Stimulated activated CD4-positive, alpha-beta T cell treated with anti-CD3 and anti-CD28 coated beads, Interleukin-15, amount 100 ng/mL, for 48 hours (primary cell): ENCODE measurements at places on chromosomes 5 and 9.
A peak's percentile ranks its signal among the peaks of the same experiment; 100 is the strongest.

- DNase-seq = no peak
Observed at GRCh38 chr5:138925090-138925635, 50.0 kb upstream of the LRRTM2 start.

GRCh38 chr5:50575740-50576139, 90.7 kb upstream of the PARP8 start:
- no peak for DNase-seq

DNA sequence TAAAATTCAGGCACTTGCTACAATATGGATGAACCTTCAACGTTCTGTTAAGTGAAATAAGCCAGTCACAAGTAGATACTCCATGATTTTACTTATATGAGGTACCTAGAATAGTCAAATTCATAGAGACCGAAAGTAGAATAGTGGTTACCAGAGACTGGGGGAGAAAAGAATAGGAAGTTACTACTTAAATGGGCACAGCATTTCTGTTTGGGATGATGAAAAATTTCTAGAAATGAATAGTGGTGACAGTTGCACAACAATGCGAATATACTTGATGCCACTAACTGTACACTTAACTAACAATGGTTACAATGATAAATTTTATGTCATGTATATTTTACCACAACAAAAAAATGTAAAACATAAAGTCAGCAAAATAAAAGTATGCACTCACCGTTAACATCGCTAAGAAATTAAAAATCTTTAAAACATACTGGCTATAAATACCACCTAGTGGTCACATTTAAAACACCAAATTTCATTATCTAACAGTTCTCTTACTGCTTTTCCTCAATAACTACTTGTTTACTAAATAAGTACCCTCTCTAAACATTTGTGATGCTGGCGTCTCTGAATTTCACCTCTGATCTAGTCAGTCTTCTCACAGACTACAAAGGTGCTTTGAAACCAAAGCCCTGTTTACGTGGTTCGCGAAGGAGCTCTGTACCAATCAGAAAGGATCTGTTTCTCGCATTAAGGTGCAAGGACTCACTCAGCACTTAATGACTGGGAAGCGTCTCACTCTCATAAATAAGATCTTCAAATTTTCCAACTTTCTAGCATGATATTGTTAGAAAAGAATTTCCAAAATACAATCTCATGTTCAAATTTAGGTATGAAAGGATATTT, 22.7 kb downstream of the KIF3A start:
- DNase-seq = no peak

DNA sequence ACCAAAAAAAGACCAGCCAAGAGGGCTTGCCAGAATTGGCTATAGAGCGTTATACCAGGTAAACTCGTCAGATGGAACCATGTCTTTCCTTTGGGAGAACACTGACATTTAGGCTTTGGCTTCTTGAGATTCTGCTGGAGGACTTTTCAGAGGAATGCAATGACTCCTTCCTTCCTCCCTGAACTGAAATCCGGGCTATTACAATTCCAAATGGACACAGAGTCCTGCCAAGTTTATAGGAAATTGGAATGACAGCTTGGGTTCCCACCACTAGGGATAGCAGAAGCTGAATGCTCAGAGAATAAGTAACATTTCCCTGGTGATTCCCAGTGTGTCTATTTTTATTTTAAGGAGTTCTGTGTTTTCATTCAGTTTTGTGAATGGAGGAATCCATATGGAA, 143.0 kb downstream of the FGF1 start:
- DNase-seq = no peak

GRCh38 chr9:77648234-77649108, at the start of gene GNA14:
GNA14 (minus strand) TSS chr9:77648322; CDS start chr9:77647793, 529 bp downstream.
- DNase-seq = no peak

GRCh38 chr5:132426525-132427138, 57.1 kb downstream of the SLC22A5 start:
- peak; percentile 60 for DNase-seq

- no peak for DNase-seq
Observed at GRCh38 chr5:162026803-162027202, 40.8 kb upstream of the GABRG2 start.

GRCh38 chr9:31608416-31608815, 776.0 kb upstream of the ACO1 start:
- no peak for DNase-seq

- DNase-seq = no peak
Observed at GRCh38 chr5:120531215-120531614, 67.1 kb downstream of the PRR16 start.

- no peak for DNase-seq
Observed at GRCh38 chr9:37329576-37329975, 92.9 kb upstream of the GRHPR start.

DNA sequence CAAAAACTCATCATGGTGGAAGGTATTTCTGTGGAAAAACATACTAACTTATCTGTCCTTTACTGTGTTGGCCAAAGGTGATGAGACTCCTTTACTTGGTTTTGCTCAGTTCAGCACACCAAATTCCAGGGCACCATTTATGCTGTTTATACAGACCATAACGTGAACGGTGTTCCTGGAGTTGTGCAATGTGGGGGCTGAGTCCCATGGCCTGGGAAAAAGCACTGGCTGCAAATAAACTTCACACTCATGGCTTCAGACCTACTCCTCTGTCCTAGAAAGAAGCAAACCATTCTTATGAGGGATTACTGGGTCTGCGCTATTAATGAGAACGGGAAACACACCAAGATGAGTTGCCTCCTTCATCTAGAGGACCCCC, 10.4 kb downstream of the FREM1 start:
- DNase-seq = no peak

DNA sequence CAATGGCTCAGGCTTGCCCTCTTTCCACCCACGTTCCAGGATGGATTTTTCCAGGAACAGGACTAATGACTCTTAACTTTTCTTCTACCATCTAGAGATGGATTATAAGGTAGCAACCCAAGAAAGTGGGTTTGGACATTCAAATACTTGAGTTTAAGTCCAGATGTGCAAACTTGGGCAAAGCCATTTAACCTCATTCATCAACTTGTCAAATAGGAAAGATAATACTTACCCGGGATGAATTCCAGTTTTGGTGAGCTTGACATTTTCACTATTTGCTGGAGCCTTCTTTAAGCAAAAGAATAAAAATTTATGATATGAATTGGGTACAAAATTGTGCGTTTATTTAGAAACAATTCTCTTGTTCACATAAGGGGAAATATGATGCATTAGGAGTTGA, 44.3 kb upstream of the ZBED3 start:
- DNase-seq = no peak

DNA sequence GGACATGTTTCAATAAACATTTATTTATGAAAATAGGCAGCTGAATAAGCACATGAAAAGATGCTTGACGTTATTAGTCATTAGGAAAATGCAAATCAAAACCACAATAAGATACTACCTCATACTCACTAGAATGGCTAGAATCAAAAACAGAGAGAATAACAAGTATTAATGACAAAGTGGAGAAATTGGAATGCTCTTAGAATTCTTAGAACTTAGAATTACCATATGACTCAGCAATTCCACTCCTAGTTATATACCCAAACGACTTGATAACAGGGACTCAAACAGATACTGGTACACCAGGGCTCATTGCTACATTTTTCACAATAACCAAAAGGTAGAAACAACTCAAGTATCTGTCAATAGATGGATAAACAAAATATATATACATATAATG, 15.1 kb upstream of the TRIM36 start:
- DNase-seq = no peak

DNA sequence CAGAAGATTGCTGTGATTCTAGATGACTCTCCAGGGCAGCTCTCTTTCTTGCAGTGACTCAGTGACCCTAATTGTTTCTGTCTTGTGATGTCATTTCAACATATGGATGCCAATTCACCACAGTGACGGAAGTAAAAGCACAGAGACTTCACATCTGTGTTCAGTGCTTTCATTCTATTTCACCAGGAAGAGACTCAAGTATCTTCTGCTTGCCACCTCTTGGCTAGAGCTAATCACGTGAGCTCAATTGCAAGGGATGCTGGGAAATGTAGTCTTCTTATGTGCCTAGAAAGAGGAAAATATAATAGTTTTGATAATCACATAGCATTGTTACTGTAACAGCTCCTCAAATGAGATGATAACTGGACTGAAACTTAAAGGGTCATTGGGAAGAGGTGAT, 453.3 kb upstream of the KLF4 start:
- DNase-seq = no peak

DNA sequence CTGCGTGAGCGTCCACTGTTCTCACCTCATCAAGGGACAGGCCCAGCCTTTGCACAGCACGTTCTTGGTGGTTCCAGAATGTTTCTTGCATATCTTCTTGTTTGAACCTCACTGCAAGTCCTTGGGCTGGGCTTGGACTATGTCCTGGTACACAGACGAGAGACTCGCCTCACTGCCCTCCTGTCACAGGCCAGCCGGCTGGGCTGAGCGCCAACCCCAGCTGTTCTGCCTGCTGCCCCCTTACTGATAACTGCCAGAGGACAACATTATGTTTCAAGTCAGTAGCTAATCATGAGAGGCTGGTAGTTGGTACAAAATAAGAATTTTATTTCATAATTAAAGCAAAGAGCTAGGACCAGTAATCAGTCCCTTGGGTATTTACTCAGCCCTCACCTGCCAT, 52.8 kb upstream of the LRRTM2 start:
- no peak for DNase-seq

- DNase-seq = no peak
Observed at GRCh38 chr9:94861589-94862272, 135.2 kb downstream of the AOPEP start.

DNA sequence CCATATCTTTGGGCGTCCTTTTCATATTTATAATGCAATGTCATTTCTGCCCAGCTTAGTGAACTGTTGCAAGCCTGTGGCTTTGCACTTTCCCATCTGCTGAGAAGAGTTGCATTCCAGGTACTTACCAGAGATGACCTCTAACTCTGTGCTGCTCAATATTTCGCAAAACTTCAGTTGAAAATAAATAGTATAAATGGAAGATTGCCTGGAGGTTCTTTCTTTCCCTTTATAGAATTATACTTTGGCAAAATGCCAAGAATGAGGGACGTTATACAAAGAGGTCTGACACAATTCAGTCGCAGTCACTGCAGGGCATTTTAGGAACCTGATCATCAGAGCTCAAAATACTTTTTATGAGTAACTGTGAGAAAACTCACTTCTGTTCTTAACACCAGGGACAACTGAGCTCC, 18.9 kb upstream of the VLDLR start:
- no peak for DNase-seq

GRCh38 chr5:122727112-122727541, 47.8 kb upstream of the SNX2 start:
- DNase-seq = no peak

GRCh38 chr5:67496051-67496450, 299.5 kb upstream of the CD180 start:
- DNase-seq = no peak

GRCh38 chr9:70865471-70865870, 255.9 kb downstream of the TRPM3 start:
- no peak for DNase-seq

DNA sequence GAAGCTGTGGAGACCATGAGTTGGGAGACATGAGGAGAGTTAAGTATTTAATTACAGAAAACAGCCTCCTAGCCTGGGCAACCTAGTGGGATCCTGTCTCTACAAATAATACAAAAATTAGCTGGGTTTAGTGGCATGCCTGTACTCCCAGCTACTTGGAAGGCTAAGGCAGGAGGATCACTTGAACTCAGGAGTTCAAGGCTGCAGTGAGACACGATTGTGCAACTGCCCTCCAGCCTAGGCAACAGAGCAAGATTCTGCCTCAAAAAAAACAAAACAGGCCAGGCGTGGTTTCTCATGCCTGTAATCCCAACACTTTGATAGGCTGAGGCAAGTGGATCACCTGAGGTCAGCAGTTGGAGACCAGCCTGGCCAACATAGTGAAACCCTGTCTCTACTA, 52.6 kb downstream of the AQP7 start:
- DNase-seq = no peak

DNA sequence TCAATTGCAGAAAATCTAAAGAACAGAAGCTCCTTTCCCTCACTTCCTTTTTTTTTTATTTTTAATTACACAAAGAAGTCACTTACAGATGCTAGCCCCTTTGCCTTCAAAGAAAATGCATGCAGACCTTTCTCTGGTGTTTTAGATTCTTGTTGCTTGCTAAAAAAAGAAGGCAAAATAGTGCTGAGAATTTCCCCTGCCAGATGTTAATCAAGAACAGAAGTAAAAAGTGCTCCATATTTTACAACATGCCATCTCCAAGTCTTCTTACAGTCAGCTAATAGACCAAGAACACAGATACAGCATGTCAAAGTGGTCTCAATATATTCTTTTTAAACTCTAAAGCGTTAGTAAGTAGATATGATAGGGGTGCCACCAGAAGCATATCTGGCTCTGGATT, 142.8 kb upstream of the RGMB start:
- no peak for DNase-seq

GRCh38 chr5:10563110-10563944, 543 bp upstream of the ANKRD33B start:
- peak; percentile 33 for DNase-seq

GRCh38 chr5:14896131-14896530, 24.6 kb upstream of the ANKH start:
- no peak for DNase-seq

DNA sequence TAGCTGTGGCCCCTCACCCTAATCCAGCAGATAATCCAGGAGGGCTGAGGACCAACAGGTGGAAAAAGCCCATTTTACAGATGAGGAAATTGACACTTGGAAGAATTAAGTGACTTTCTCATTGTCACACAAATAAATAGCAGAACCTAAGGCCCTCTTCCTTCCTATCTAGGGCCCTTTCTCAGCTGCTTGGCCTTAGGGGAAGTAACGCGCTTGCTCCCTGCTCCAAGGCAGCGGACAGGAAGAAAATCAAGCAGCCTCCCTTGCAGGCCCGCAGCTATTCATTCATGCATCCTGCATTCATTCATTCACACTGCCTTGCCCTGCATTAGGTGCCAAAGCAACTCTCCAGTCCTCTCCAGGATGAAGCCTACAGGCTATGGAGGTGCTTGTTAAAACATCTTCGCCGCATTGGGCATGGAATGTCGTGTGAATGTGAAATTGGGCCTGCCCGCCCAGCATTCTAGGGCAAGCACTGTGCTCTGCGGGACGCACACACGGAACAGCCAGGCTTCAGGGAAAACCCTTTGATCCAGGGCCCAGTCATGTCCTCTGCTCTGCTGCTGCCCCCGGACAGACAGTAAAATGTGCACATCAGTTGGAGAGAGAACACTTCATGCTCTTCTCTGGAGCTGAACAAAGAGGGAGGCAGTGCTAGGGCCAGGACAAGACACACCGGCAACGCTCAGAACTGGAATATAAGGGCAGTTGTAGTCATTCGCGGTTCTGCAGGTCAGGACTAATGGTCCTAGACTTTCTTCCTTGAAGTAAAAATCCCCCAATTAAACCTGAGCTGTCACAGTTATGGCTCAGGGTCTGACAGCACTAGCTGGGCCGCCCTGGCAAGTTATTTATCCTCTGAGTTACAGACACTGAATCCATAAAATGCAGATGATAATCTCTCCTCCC, 166.0 kb downstream of the COL23A1 start:
- DNase-seq = no peak

- no peak for DNase-seq
Observed at GRCh38 chr5:98774192-98775033, 950 bp downstream of the RGMB start.
